ENCODE measurements at places on chromosomes 11 and 22.

- peak; percentile 55 for DNase-seq
Measured at GRCh38 chr11:5689551-5689983, at the start of gene TRIM22. Gene TRIM22, plus strand, starts transcription at chr11:5689790. Its CDS starts 6,443 bp downstream, at chr11:5696233.

- peak; percentile 2 for DNase-seq
Measured at GRCh38 chr22:17672417-17672991, 33.9 kb downstream of the BCL2L13 start.

GRCh38 chr22:35712672-35713071, 5.0 kb upstream of the APOL5 start:
- no peak for DNase-seq

GRCh38 chr22:24209687-24210086, 28.4 kb downstream of the SUSD2 start:
- no peak for DNase-seq

- peak; percentile 35 for DNase-seq
Measured at GRCh38 chr11:59918480-59918879, 19.8 kb upstream of the OOSP1 start.

DNA sequence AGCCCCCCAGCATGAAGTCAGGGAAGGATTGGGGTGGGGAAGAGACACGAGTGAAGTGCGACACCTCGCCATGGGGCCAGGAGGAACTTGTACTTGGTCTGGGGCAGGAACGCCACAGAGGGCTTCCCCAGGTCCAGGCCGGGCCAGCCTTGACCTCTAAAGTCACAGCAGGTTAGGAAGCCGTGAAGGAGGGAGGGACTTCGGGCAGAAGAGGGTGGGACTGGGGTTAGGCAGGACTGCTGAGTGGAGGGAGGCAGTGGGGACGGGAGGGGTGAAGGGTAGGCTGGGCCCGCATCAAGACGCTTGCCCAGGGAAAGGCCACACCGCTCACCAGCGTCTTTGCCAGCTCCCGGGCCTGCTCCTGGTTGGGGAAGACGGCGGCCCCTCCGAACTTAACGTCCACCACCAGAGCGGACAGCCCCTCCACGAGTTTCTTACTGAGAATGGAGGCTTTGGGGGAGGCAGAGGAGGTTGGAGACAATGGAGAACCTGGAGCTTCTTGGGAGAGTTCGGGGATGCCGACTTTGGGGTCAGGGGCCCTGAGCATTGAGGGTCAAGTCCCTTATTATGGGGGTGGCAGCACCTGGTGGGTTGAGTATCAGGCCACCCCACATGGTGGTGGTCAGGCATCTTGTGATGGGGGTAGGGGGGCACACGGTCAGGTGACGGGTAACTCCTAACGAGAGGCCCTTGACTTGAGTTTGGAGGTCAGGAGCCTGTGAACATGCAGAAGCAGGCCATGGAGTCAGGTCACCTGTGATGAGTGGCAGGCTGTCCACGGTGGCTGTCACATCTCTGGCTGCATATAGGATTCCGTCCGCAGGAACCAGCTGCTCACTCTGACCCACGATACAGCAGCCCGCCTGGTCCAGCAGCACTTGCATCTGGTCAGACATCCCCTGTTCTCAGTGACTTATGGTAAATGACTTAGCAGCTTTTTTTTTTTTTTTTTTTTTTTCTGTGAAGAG, 1.7 kb upstream of the SCO2 start:
- DNase-seq: no peak

DNA sequence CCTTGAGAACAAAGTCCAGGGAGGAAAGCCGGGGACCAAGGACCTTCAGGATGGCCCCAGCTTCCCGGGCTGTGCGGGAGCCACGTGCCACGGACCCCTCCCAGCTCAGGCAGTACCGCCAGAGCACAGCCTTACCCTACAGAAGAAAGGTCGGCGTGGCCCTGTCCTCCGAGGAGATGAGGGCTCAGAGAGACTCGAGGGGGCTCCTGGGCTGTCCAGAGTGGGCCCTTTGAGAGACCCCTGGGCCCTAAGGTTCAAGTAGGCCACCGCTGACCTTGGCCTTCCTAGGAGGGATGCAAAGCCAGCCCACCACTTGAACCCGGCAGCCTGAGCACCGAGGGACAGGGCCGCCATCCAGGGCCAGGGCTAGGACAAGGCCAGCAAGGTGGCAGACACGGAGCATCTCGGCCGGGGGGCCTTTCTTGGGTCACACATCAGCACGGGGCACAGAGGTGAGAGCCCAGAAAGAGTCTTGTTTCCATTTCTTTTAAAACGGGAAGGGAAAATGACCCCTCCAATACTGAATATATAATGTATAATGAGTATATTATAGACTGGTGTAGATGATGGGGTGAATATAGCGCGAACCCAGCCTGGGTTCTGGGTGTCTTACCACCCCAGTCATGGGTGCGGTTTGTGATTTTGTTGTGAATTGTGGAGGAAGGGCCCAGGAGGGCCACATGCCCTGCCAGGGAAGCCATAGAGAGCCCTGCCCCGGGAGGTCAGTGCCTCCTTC, 34.4 kb upstream of the PPARA start:
- DNase-seq: no peak

- DNase-seq: no peak
Measured at GRCh38 chr11:134938212-134938611, 526.2 kb upstream of the B3GAT1 start.

DNA sequence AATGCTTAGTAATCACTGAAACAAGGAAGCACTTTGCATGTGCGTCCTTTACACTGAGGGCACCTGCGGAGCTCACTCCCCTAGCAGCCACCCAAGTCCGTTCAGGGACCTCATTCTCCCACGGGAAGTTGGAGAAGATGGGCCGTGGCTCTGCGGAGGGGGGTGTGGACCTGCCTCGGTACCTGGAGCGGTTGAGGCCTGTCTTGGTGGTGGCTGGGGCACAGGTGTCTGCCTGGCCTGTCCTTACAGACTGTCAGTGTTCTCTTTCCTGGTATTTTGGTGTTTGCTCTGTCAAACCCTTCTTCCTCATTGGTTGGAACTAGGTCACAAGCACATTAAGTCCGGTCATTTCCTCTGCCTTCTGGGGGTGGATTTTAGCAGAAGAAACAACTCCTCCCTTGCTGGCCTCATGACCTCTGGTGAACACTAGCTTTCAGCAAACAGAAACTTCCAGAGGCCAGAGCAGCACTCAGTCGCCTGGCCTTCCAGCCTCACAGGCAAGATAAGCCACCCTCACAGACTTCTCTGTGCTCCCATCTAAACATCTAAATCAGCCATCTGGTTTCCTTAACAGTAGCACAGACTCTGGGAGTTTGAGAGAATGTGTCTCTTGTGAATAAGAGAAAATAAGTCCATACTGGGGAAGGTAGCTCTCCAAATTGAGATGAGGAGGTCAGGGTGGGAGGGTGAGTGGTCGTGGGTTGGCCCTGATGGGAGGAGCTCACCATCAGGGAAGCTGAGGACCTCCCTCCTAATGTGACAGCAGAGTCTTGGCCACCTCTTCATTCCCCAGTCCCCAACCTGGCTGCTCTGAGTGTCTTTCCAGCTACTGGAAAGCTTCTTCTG, 8.6 kb downstream of the SNAP29 start:
- DNase-seq: no peak

- no peak for DNase-seq
Measured at GRCh38 chr11:42974510-42975179, 337.2 kb upstream of the API5 start.

DNA sequence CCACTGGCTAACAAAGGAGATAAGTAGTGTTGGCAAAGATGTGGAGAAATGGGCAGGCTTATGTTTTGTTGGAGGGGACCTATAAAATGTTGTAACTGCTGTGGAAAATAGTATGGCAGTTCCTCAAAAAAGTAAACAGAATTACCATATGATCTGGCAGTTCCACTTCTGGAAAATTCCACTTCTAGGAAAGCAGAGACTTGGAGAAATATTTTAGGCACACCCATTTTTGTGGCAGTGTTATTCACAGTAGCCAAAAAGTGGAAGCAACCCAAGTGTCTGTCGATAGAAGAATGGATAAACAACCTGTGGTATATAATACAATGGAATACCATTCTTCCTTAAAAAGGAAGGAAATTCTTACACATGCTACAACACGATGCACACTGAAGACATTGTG, 57.0 kb upstream of the ADORA2A start:
- no peak for DNase-seq

GRCh38 chr11:107957109-107957588, 28.9 kb downstream of the RAB39A start:
- DNase-seq: peak; percentile 5

DNA sequence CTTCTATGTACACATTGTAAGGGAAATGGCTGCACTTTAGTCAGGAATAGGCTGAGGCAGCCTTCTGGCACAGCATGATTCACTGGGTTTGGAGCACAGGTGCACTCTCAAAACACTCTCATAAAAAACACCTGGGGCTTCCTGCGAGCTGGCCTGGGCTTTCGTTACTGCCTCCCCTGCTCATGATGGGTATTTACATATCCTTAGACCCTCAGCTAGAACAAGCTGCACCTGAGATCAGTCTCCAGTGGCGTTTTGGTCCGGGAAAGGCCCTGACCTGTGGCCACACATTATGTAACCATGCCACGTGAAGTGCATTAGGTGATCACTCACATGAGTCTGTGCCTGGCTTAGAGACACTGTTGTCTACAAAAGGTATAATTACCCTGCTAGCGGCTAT, 321.7 kb downstream of the TMEM135 start:
- DNase-seq: no peak

- peak; percentile 45 for DNase-seq
Measured at GRCh38 chr22:26763633-26764361, 106.4 kb downstream of the MIAT start.

GRCh38 chr22:45284705-45285262, at the start of gene UPK3A:
Gene UPK3A, plus strand, starts transcription at chr22:45284949. Its CDS starts 65 bp downstream, at chr22:45285014.
- no peak for DNase-seq

GRCh38 chr11:68082481-68082880, 38.7 kb downstream of the CHKA start:
- DNase-seq: no peak

DNA sequence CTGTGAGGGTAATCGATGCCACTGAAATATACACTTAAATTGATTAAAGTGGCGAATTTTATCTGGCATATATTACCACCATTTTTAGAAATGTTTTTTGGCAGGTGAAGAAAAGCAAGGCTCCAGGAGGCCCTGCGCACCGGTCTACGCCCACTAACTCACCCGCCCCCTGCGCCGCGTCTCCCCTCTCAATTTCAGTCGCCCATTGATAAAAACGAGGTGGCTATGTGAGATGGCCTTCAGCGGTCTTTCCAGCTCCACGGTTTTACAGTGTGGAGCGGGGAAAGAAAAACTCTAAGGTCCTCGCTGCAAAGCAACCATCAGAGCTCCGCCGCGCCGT, 602 bp upstream of the AQP11 start:
- DNase-seq: no peak

GRCh38 chr11:104219096-104219495, 55.1 kb upstream of the PDGFD start:
- DNase-seq: no peak

GRCh38 chr11:134665571-134666270, 253.7 kb upstream of the B3GAT1 start:
- no peak for DNase-seq

- no peak for DNase-seq
Measured at GRCh38 chr22:22507743-22508273, 734 bp downstream of the ZNF280B start.

- DNase-seq: no peak
Measured at GRCh38 chr22:35102663-35103062, 36.7 kb downstream of the ISX start.

GRCh38 chr11:34068111-34068510, 16.6 kb downstream of the CAPRIN1 start:
- DNase-seq: no peak

GRCh38 chr11:111938687-111939160, 1.6 kb downstream of the DIXDC1 start:
- DNase-seq: peak; percentile 65

DNA sequence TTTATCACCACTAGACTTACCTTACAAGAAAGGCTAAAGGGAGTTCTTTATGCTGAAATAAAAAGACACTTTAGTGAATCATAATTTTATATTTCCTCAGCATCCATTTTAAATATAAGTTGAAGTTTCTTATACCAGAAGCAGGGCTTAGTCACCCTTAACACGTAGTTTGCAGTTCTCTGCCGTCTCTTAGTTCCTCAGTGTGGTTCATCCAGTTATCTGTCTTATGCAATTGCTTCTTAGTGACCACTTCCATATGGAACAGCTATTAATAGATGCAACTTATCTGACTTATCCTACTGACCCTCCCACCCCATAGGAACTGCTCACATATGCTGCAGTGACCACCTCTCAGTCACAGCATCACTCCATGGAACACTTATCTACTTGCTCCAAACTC, 11.7 kb upstream of the SLC36A4 start:
- DNase-seq: no peak

- no peak for DNase-seq
Measured at GRCh38 chr11:114243461-114244372, 52.5 kb upstream of the NNMT start.

DNA sequence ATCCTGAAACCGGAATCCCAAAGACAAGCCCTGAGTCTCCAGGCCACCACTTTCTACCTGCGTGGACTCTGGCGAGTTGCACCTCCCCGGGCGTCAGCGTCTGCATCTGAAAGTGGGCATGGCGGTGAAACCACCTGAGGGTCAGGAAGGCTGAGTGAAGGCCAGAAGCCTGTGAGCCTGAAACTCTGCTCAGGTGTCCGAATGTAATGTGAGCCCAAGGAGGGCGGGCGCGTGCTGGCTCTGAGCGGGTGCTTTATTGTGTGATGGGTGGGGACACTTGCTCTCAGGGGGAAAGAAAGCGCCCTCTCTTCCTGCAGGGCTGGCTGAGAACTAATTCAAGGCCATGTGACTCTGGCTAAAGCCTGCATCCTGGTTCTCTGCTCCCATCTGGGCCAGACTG, 135.6 kb downstream of the ST3GAL4 start:
- DNase-seq: no peak

DNA sequence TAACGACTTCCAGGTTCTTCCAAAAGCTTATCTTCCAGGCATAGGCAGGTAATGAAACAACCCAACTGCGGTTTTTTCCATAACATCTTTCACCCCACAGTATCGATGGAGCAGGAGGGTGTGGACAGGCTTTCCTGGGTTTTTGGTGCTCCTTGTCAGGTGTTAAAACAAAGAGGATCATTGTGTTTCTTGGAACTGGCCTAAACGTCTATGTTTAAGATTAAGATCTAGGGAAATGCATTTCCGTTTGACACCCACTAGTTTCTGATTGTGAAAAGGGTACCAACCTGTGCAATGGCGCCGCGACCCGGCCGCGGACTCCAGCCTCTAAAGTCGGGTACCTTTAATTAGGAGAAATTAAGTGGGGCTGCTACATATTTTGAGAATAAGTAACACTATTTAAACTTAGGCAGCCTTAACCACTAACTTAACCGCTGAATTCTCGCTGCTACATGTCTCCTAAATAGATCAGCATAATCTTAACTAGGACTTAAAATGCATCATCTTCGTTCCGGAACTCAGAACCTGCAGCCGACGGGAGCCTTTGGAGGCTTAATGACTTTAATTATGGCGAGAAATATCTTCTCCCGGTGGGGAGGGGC, 31.5 kb downstream of the C22orf31 start:
- DNase-seq: peak; percentile 21
